ENCODE measurements at places on chromosomes 11 and 22.

DNA sequence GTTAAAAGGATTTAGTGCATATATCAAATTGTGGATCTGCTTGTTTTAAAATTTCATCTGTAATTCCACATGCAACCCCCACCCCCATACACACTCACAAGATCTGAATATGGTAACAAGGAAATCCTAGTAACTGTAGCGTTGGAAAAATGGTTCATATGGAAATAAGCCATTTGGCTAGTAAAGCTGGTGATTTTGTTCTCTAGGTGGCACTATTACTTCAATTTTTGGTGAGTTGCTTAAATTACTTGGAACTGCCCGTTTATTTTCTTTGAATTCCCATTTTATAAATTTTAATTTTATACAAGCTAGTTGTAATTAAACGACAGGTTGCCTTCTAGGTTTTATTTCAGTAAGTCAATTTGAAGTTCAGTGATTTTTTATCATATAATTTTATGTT is 5.3 kb downstream of the BDNF start:
- no peak for DNase-seq

DNA sequence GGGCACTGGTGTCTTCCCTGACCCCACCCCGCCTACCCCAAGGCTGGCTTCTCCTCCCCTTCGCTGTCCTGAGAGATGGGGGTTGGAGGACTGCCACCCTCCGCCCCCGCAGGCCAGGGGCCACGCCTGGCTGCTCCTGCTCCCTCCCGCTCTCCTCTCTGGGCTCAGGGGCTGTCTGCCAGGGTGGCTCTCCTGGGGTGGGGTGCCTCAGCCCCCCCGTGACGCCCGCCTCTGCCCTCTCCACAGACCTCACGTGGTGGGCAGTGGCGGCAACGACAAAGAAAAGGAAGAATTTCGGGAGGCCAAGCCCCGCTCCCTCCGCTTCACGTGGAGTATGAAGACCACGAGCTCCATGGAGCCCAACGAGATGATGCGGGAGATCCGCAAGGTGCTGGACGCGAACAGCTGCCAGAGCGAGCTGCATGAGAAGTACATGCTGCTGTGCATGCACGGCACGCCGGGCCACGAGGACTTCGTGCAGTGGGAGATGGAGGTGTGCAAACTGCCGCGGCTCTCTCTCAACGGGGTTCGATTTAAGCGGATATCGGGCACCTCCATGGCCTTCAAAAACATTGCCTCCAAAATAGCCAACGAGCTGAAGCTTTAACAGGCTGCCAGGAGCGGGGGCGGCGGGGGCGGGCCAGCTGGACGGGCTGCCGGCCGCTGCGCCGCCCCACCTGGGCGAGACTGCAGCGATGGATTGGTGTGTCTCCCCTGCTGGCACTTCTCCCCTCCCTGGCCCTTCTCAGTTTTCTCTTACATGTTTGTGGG is 8.1 kb downstream of the RCOR2 start:
- peak; percentile 77 for DNase-seq

DNA sequence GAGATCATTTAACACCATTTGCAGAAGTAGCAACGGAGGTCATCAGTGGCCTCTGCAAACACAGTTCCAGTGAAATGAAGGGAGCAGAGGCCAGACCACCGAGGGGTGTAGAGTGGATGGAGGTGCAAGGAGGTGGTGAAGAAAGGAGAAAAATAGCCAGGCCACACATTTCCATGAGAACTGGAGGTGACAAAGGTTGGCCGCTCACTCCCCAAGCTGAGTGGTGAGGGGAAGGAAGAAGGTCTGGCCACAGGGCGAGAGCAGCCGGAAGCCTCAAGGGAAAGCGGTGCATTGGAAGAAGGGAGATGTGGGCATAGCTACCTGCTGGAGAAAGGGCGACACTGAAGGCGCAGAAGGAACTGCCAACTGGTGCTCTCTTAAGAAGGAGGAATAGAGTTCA is 20.1 kb upstream of the TMPRSS4 start:
- no peak for DNase-seq

GRCh38 chr11:84384731-84385130 is 1098.6 kb upstream of the CCDC90B start:
- DNase-seq, result no peak
